Skeletal muscle tissue (tissue), 5 donors: ENCODE measurements at places on chromosomes 6 and 20. TPM values are rescaled to one million over a fixed set of nuclear protein-coding genes. Genes with fewer than 3 reads are reported as not detected.

Gene ZBTB46
- 52.2 TPM for total RNA-seq

Gene TFAP2B
- total RNA-seq = not detected

Gene SLC35D3
- total RNA-seq = not detected

Gene FAM217A
- not detected for total RNA-seq

Gene SSTR4
- total RNA-seq = not detected

Gene MICB
- 0.52 TPM for total RNA-seq

Gene TIAM2
- total RNA-seq = 22.4 TPM

Gene AHCY
- total RNA-seq = 129 TPM

Gene PRPH2
- 5.7 TPM for total RNA-seq

Gene PHACTR3
- total RNA-seq = 1.0 TPM

Gene APCDD1L
- total RNA-seq = 4.2 TPM

Gene MDFI
- 37.1 TPM for total RNA-seq

Gene HCK
- total RNA-seq = 8.4 TPM

Gene PCSK2
- total RNA-seq = 0.52 TPM

Gene OR2B3
- not detected for total RNA-seq

Gene GDAP1L1
- not detected for total RNA-seq

Gene EPPIN
- total RNA-seq = not detected

Gene SCRT2
- total RNA-seq = not detected

Gene ARMH2
- not detected for total RNA-seq

Gene CST4
- total RNA-seq = not detected

Gene EFCAB8
- total RNA-seq = not detected

Gene MCHR2
- total RNA-seq = not detected

Gene BACH2
- total RNA-seq = 3.7 TPM

Gene BPHL
- 17.7 TPM for total RNA-seq

Gene CCDC170
- total RNA-seq = 1.0 TPM

Gene MUC22
- total RNA-seq = not detected

Gene HLA-E
- total RNA-seq = 98.6 TPM

Gene PRL
- total RNA-seq = 1.0 TPM

Gene FBXL4
- total RNA-seq = 14.1 TPM

Gene HFE
- total RNA-seq = 4.7 TPM

Gene CASS4
- total RNA-seq = 3.7 TPM

Gene LRRN4
- under 0.01 TPM for total RNA-seq

Gene LGSN
- total RNA-seq = not detected

Gene HNF4A
- total RNA-seq = not detected

Gene DEFB116
- total RNA-seq = not detected

Gene NQO2
- total RNA-seq = 5.7 TPM

Gene HAO1
- total RNA-seq = not detected

Gene LPA
- total RNA-seq = not detected
